ENCODE measurements at places on chromosomes 12 and 14.
A peak's percentile ranks its signal among the peaks of the same experiment; 100 is the strongest.

DNA sequence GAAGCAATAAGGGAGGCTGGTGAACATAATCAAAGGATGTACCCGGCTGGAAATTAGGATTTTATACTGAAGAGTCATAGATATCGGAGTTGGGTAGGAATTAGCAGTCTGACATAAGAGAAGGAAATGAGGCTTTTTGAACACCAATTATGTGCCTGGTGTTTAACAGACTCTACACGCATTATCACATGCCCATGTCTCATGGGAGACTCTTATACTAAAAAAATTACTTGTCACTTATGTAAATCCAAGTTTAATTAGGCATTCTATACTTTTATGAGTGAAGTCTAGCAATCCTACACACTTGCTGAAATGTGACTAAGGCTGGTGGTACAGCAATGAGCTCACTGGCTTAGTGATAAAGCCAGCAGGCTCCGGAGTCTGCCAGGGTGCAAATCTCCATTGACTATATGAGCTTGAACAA lies 93.5 kb downstream of the NUAK1 start:
- DNase-seq, result peak; percentile 8

GRCh38 chr12:112555621-112556233 lies 137.0 kb downstream of the PTPN11 start:
- DNase-seq, result no peak

- DNase-seq, result no peak
Measured at GRCh38 chr12:53480491-53481442, 18.5 kb downstream of the MAP3K12 start.

DNA sequence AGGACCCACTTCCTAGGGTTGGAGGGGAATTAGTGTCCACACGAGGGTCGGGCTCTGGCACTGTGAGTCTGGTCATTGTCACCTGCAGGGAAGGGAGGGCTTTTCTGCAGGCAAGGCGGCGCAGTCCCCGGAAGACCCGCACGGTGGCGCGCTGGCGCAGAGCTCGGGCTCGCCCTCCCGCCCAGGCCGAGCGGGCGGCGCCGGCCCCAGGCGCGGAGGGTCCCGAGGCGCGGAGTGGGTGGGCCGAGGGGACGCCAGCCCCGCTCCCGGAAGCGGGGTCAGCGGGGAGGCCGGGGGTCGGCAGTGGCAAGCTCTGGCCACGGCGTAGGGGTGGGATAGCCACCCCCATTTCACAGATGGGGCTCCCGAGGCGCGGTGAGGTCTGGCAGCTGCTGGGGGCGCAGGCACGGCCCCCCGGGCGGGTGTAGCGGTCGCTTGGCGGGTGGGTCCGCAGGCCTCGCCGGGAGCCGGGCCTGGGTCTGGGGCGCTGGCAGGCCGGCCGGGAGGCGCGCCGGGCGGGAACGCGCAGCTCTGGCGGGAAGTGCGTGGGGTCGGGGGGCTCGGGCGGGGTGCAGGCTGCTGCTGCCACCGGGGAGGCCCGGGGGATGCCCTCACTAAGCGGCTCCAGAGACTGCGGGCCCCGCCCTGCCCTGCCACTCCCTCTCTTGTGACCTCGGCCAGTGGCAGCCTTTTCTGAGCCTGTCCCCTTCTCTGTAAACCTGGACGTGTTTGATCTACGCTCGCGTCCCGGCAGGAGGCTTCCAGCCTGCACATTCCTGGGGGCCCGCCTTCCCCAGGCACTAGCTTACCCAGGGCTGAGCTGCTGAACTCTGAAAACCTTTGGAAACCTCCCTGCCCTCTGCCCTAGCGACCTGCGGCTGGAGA lies 46.1 kb downstream of the CYP46A1 start:
- no peak for DNase-seq

- peak; percentile 52 for DNase-seq
Measured at GRCh38 chr14:23154964-23155587, 28.4 kb downstream of the SLC7A8 start.

GRCh38 chr14:20578784-20579502 lies 8.9 kb downstream of the RNASE11 start:
- DNase-seq, result no peak

- no peak for DNase-seq
Measured at GRCh38 chr14:76863724-76864407, 37.7 kb downstream of the LRRC74A start.

DNA sequence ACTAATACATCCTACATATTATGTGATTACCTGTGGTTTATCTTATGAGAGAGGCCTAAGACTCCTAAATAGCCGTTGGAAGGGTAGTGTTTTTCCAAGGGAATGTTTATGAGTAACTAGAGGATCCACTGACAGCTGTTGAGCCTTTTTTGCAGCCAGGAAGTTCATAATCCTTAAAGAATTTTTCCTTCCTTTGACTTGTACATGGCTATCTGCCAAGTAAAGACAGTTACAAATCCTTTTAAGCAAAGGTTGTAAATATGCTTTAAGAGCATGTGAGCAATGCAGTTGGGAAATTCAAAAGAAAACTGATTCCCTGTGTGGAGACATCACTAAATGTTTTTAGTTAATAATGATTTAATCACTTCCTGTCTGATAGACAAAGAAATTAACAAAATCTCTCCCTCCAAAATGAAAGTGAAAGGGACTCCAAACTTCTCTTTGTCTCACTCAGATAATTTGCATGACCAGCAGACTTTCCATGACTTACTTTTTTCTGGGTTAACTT lies 333.8 kb downstream of the PDZRN4 start:
- DNase-seq, result peak; percentile 92

DNA sequence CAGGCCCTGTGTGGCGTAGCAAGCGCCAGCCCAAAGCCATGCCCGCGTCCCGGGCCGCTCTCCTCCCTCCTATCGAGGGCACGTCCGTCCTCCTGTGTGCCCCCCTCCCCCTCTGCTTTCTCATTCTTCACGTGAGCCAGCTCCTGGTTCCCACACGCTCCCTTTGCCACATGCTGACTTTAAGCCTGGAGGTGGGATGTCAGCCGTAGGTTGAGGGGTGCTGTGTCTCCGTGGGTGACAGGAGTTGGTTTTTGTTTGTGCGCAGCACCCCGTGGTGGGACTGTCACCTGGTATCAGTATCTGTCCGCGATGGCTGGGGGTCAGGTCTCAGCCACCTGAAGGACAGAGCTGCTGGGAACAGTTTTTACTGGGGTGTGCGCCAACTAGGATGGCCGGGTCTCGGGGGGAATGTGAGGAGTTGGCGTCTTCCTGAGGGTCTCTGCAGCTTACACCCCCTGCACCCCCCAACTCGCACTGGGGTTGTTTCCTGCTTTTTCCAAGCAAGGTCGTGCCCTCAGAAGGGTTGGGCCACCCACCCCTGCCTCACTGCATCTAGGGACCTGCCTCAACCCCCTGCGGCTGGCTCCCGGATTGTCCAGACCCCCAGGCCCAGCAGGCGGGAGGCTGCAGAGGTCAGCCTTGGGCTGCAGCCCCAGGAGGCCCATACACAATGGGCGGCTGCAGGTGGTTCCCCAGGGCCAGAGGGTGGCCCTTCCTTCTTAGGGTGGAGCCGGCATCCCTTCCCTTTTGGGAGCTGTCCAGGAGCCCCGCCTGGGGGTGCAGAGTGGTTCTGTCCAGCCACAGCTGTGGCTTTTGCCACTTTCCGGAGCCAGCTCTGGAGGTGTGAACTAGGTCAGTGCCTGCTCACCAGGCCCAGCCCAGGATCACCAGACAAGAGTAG lies 7.3 kb downstream of the ULK1 start:
- no peak for DNase-seq

- no peak for DNase-seq
Measured at GRCh38 chr12:43111608-43112007, 440.4 kb downstream of the ADAMTS20 start.

- DNase-seq, result no peak
Measured at GRCh38 chr12:14828892-14829291, 14.4 kb downstream of the ART4 start.

GRCh38 chr14:26400373-26400772 lies 197.5 kb downstream of the NOVA1 start:
- DNase-seq, result no peak

GRCh38 chr12:123131879-123132402 lies 18.9 kb downstream of the PITPNM2 start:
- DNase-seq, result no peak

GRCh38 chr14:93742761-93743160 lies 45.5 kb downstream of the PRIMA1 start:
- no peak for DNase-seq

GRCh38 chr14:39939023-39939422 lies 506.8 kb upstream of the FBXO33 start:
- DNase-seq, result no peak

DNA sequence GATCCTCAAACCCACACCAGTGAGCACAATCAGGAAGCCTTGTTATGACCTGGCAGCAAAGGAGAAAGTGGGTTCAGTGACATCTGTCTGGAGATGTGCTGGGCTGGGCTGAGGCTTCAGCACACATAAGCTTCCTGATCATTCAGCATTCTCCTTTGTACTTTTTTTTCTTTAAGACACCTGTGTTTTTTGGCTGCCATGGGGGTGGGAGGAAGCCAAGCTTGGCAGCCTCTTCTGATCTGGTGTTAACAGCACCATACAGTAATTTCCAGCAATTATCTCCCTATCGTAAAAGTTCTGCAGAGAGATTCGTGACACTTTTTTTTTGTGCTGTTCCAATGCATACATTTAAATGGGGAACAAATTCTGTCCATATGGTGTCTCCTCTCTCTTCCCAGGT lies 38.9 kb upstream of the RASSF3 start:
- no peak for DNase-seq

- no peak for DNase-seq
Measured at GRCh38 chr14:73459959-73460358, 1.6 kb upstream of the NUMB start.

DNA sequence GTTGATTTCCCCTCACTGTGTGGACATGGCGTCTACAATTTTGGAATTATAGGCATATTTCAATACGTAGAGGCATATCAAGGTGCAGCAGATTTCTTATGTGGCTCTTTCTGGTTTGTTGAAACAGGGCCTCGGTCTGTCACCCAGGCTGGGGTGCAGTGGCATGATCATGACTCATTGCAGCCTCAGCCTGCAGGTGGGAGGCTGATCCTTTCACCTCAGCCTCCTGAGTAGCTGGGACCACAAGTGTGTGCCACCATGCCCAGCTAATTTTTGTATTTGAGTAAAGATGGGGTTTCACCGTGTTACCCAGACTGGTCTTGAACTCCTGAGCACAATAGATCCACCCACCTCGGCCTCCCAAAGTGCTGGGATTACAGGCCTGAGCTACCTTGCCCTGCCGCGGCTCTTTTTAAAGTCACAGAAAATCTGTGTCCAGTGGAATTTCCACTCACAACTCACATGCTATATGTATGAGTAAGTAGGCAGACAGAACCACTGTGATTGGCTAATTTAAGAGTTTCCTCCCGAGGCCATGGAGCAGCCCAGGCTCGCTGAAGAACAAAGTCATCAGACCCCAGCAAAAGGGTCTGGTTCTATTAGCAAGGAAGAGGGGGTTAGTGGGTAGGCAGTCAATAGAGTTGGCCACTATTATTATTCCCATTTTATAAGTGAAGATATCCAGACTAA lies 9.1 kb downstream of the GNG2 start:
- no peak for DNase-seq

- DNase-seq, result no peak
Measured at GRCh38 chr12:66035288-66035966, 95.1 kb downstream of the LLPH start.

DNA sequence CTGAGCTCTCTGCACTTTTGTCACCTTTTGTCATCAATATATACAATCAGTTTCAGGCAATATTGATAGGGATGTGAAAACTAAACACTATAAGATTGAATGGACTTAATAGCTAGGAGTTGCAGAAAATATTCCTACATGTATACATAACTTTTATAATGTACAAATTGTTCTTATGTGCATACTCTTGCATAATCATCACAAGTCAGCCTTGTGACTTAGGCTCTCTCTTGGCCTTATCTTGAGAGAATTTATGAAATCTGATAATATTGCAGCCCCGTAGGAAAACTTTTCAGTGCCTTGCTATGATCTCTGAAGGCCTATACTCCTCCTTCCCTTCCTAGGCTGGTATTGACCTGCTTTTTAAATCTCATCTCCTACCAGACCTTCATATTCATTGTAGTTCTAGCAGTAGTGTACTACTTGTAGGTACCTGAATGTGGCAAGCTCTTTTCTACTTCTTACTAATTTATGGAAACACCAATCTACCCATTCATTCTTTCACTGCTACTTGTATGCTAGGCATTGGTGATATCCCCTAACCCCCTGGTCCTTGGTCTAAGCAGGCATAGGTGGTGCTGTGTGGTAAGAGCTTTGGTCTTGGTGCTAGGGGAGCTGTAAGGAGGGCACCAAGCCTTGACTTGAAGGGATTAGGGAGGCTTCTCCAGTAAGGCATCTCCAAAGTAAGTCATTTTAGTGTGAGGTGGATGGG lies 100.0 kb downstream of the PRKCH start:
- DNase-seq, result no peak

DNA sequence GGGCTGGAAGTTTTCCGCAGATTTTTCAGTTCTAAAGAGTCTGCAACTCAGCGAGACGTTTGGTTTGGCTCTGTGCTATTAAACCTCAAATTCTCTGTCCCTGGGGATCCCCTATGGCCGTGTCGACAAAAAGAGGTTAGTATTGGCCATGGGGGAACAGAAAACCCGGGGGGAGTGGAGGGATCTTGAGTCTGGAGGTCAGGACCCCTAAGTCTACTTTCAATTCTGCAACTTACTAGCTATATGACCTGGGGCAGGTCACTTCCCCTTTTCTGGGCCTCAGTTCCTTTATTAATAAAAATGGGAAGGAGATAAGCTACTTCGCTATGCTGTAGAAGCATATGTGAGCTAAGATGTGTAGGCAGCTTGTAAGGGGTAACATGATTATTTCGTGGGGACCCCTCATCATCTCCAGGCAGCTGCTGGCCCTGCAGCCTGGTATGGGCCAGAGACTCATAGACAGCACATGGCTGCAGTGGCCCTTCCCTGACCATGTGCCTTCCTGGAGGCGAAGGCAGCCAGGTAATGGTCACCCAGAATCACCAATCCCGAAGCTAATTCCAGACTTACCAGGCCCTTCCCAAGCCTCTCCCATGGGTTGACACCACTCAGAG lies 8.6 kb downstream of the ASB2 start:
- no peak for DNase-seq

DNA sequence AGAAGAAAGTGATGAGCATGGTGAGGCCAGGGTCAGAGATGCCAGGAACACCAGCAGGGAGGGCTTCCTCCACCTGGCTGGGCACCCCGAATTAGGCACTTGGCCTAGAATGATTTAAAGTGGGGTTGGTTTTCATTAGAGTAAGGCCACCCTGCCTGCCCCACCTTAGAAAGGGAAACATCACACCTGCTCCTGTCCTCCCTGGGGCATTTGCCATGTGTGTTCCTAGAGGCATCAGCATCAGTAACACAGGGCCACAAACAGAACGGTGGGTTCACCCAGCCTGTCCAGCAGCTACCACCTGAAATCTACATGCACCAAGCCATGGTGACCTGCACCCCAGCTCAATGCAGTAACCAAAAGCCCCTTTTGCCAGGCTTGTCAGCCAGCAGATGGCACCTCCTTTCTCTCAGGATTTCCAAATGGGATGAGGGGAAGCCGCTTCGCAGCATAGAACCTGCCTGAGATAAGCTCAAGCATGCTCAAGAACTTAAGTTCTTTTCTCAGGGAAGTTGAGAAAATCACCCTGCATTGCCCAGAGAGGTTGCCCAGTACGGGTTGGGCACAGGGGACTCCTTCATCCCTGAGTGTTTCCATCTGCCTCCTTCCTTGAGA lies 338.8 kb downstream of the DPF3 start:
- no peak for DNase-seq

- no peak for DNase-seq
Measured at GRCh38 chr12:2982361-2982760, 23.2 kb downstream of the TEAD4 start.

- no peak for DNase-seq
Measured at GRCh38 chr12:123264642-123265041, 7.0 kb downstream of the CDK2AP1 start.
